ENCODE measurements at places on chromosomes 2 and 18. TPM values are rescaled to one million over a fixed set of nuclear protein-coding genes. Genes with fewer than 3 reads are reported as not detected.

DNA sequence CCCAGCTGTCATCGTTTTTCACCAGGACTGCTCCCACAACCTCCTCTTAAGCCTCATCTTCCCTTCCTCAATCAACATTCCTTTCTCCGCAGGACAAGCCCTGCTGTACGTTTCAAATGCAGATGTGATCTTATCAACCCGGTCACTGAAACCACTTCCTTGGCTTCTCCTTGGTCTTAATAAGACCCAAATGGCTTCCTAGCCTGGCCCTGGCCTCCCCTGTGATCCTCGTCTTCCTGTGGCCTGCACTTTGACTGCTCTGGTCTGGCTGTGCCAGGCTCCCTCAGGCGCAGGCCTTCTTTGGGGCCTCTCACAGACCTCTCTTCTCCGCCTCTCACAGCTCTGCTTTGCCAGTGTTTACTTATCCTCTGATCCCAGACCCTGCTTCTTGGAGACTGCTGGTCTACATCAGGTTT lies 4.7 kb upstream of the ADNP2 start:
- peaks cover 3% of the 10 kb centered on the region for H3K4me1 ChIP-seq
- no peaks in the 10 kb centered on the region for H3K27me3 ChIP-seq
- no peak overlapping the region for H3K4me3 ChIP-seq
- no peak overlapping the region for H3K27ac ChIP-seq

LINC00305 gene
- not detected for polyA plus RNA-seq

ST8SIA3 gene
- polyA plus RNA-seq: not detected

YES1 gene
- polyA plus RNA-seq: 9.3 TPM

DLGAP1 gene
- polyA plus RNA-seq: 0.11 TPM

Measured in spleen (tissue), 13 donors.